ENCODE measurements at places on chromosomes 1 and 21.

- DNase-seq: no peak
- peak overlapping the region; percentile 98 for H3K4me3 ChIP-seq
- peak overlapping the region; percentile 91 for H3K27ac ChIP-seq
- H3K4me1 ChIP-seq: peaks cover 20% of the 10 kb centered on the region
- no peaks in the 10 kb centered on the region for H3K36me3 ChIP-seq
Measured at GRCh38 chr1:93078638-93078985, 471 bp upstream of the MTF2 start.

GRCh38 chr21:22791986-22792560 is 1793.9 kb downstream of the NCAM2 start:
- no peaks in the 10 kb centered on the region for H3K36me3 ChIP-seq
- DNase-seq: no peak
- H3K4me3 ChIP-seq: no peak overlapping the region
- no peak overlapping the region for H3K27ac ChIP-seq
- H3K27me3 ChIP-seq: no peaks in the 10 kb centered on the region
- no peaks in the 10 kb centered on the region for H3K4me1 ChIP-seq

DNA sequence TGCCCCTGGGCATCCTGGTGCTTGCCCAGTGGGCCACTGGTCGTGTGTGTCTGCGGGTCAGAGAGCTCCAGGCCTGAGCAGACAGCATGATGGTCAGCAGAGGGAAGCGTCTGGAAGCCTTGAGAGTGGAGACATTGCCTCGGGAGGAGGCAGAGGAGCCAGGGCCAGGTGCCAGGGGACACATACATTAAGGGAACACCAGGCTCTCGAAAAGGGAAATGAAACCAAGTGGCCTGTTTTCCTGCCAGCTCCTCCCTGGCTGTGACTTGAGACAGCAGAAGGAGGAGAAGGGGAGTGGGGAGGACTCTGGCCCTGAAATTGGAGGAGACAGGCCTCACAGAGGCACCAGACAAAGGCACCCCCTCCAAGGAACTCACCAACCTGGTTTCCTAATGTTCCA is 62.4 kb upstream of the LRP8 start:
- H3K27me3 ChIP-seq: no peaks in the 10 kb centered on the region
- H3K36me3 ChIP-seq: no peaks in the 10 kb centered on the region
- no peak overlapping the region for H3K4me3 ChIP-seq
- peaks cover 3% of the 10 kb centered on the region for H3K4me1 ChIP-seq
- no peak for DNase-seq

DNA sequence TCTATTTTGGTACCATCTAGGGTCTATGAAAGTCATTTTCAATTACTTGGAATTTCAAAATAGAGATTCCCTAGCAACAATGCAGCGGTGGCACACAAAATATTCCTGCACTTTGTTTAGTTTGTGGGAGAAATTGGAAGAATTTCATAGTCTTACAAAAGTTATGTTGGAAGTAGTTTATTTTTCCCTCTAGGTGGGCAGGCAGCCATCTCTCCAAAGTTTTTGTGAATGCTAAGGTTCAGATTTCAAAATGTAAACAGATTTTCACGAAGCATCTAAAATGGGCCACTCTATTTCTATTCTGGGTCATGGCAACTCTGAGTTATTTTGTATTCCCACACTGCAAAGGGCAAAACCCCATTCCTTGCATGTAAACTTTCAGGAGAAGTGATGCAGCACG is 8.0 kb downstream of the SMCP start:
- no peaks in the 10 kb centered on the region for H3K4me1 ChIP-seq
- no peaks in the 10 kb centered on the region for H3K27me3 ChIP-seq
- H3K4me3 ChIP-seq: no peak overlapping the region
- H3K27ac ChIP-seq: no peak overlapping the region
- DNase-seq: no peak

DNA sequence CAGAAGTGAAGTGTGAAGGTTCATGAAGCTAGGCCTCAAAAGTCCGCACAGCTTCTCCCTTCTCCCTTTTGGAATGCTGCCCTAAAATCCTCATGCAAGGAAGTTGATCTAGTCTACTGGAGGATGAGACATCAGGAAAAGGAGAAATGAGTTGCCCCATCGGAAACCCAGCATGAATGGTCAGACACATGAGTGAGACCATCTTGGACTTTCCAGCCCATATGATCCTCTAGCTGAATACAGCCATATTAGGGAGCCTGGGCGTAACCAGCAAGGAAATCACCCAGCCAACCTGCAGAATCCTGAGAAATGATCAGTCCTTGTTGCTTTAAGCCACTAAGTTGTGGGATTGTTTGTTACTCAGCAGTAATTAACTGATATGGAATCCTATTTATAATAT is 12.5 kb downstream of the DBT start:
- H3K4me3 ChIP-seq: no peak overlapping the region
- H3K4me1 ChIP-seq: no peaks in the 10 kb centered on the region
- peaks cover 23% of the 10 kb centered on the region for H3K36me3 ChIP-seq
- DNase-seq: no peak

- H3K4me3 ChIP-seq: no peak overlapping the region
- H3K36me3 ChIP-seq: no peaks in the 10 kb centered on the region
- H3K27ac ChIP-seq: no peak overlapping the region
- no peaks in the 10 kb centered on the region for H3K4me1 ChIP-seq
- H3K27me3 ChIP-seq: peaks cover 3% of the 10 kb centered on the region
Measured at GRCh38 chr1:181260271-181260670, 171.8 kb downstream of the IER5 start.

GRCh38 chr21:27450216-27450615 is 483.3 kb upstream of the ADAMTS5 start:
- no peaks in the 10 kb centered on the region for H3K36me3 ChIP-seq
- DNase-seq: no peak
- H3K27ac ChIP-seq: no peak overlapping the region
- H3K4me1 ChIP-seq: no peaks in the 10 kb centered on the region

DNA sequence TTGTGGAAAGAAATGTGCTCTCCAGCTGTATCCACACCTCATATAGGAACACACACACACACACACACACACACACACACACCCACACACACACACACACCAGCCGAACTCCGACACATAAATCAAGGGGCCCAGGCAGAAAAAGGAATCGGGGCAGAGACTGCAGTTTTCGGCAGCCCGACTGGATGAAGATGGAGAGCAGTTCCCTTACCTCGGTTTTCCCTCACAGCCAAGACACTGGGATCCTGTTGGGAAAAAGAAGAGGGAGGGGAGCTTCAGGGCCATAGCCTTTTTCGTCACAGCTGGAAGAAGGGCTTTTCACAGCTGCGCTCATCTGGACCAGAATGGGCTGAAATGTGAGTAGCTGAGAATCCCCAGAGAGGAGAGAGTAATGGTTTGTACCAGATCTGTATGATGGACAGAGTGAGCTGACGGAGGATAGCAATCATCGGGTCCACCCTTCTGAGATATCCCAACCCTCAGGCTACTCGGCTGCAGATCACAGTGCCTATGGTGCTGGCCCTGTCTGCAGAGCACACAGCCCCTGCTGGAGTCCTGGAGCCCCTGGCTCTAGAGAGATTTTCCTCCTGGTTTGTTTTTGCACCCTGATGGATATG is 37.7 kb downstream of the PIK3C2B start:
- no peak overlapping the region for H3K27ac ChIP-seq
- H3K36me3 ChIP-seq: peaks cover 35% of the 10 kb centered on the region
- H3K4me3 ChIP-seq: no peak overlapping the region
- H3K27me3 ChIP-seq: no peaks in the 10 kb centered on the region
- H3K4me1 ChIP-seq: peaks cover 45% of the 10 kb centered on the region
- DNase-seq: no peak

- no peak overlapping the region for H3K27ac ChIP-seq
- no peaks in the 10 kb centered on the region for H3K36me3 ChIP-seq
- H3K27me3 ChIP-seq: no peaks in the 10 kb centered on the region
- no peaks in the 10 kb centered on the region for H3K4me1 ChIP-seq
- no peak for DNase-seq
Measured at GRCh38 chr1:42114229-42114628, 39.0 kb upstream of the GUCA2B start.

- H3K27ac ChIP-seq: no peak overlapping the region
- no peak overlapping the region for H3K4me3 ChIP-seq
- H3K27me3 ChIP-seq: no peaks in the 10 kb centered on the region
- DNase-seq: no peak
Measured at GRCh38 chr1:7611421-7612010, 159.6 kb upstream of the VAMP3 start.

- H3K4me1 ChIP-seq: no peaks in the 10 kb centered on the region
- no peaks in the 10 kb centered on the region for H3K36me3 ChIP-seq
- DNase-seq: no peak
- no peak overlapping the region for H3K27ac ChIP-seq
- H3K27me3 ChIP-seq: no peaks in the 10 kb centered on the region
Measured at GRCh38 chr21:32545948-32546441, 39.3 kb downstream of the TCP10L start.

- H3K4me1 ChIP-seq: no peaks in the 10 kb centered on the region
- H3K4me3 ChIP-seq: no peak overlapping the region
- DNase-seq: no peak
- no peak overlapping the region for H3K27ac ChIP-seq
- no peaks in the 10 kb centered on the region for H3K27me3 ChIP-seq
Measured at GRCh38 chr1:165896277-165896676, 68.9 kb downstream of the UCK2 start.

GRCh38 chr1:69511426-69512192 is 56.1 kb upstream of the LRRC7 start:
- no peak overlapping the region for H3K27ac ChIP-seq
- no peaks in the 10 kb centered on the region for H3K36me3 ChIP-seq
- DNase-seq: no peak

- no peaks in the 10 kb centered on the region for H3K4me1 ChIP-seq
- no peak for DNase-seq
- H3K27me3 ChIP-seq: no peaks in the 10 kb centered on the region
- no peak overlapping the region for H3K27ac ChIP-seq
- no peak overlapping the region for H3K4me3 ChIP-seq
Measured at GRCh38 chr1:181347495-181348390, 135.6 kb upstream of the CACNA1E start.

DNA sequence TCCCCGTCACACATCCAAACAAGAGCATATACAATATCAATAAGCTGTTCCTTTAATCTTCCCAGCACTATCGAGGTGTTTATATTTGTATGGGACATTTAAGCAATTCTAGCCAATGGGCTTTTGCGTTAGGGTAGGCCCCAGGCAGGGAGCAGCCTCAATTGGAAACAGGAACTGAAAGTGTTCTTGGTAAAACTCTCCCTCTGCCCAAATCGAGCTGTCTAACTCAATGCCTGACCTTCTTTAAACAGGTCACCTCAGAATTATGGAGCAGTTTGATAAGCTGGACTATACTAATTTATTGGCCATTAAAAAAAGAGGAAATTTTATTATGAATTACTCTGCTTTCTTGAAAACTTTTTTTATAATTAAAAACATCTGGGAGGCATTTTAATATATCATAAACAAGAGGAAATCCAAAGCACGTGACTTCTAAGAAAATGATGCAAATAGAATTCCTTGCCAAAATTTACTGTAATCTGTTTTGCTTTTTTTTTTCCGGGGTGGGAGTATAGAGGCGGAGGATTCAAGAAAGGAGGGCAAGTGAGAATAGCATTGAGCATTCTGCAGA is 498.1 kb downstream of the LMO4 start:
- H3K27me3 ChIP-seq: no peaks in the 10 kb centered on the region
- H3K36me3 ChIP-seq: no peaks in the 10 kb centered on the region
- H3K4me1 ChIP-seq: no peaks in the 10 kb centered on the region

Measured in effector memory CD4-positive, alpha-beta T cell (primary cell).